ENCODE measurements at places on chromosomes 3 and 15.

DNA sequence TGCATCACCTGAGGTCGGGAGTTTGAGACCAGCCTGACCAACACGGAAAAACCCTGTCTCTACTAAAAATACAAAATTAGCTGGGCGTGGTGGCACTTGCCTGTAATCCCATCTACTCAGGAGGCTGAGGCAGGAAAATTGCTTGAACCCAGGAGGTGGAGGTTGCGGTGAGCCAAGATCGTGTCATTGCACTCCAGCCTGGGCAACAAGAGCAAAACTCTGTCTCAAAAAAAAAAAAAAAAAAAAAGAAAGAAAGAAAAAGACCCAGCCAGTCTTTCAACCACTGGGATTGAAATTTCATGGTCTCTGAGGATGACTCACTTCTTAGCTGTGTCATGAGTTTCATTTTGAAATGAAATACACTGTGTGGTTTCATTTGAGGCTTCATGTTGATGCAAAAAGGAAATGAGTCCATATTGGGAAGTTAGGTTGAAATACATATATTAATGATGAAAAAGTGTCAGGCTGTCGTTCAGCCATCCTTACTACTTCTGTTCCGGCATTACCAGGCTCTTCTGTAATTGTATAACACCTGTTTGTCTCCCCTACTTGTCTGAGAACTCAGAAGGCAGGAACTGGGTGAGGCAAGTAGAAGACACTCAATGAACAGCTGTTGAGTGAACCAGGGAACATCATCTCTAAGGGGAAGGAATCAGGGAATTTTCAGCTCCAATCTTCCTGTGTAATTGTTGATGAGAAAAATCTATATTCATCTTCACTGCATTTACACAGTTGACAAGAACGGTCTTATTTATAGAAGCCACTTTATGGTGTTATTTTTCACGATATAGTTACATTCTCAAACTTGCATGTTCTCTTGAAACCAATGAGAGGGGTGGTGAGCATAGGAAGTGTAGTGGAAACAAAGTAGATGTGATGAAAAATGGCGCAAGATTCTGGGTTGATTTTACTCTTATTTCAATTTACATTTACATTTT, 87.4 kb downstream of the NFKBIZ start:
- DNase-seq, result peak; percentile 78

DNA sequence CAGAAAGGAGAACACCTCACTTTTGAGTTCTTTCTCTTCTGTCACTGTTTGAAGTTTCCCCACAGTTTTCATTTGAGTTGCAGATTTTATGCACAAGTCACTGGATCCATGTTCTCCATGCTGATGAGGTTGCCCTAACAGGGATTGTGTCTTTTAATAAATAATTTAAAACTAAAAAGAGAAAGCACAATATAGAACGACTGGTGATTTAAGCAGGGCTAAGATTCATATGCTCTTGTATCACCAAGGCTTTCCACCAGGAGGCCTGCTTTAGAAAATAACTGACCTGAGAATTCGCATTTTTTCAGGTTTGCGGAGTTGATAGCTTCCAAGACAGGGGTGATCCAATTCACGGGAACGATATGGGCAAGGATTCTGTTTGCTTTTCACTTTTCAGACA, 252.0 kb upstream of the VEPH1 start:
- DNase-seq, result no peak

- no peak for DNase-seq
Measured at GRCh38 chr3:127208483-127209100, 15.7 kb downstream of the PRR23E start.

DNA sequence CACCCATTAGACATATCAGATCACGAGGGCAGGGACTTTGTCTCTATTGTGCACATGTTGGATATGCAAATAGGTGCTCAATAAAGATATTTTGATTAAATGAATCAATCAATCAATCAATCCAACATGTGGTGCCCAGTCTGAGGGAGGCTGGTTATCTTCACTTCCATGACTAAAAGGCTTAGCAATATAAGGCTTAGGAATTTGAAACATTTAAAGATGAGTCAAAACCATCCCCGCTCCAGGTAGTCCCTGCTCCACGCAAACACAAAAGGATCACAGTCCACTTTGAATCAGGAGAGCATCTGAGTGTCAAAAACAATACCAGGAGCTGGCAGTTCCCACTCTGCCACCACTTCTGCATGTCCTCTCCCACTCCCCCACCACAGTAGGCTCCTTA, 25.8 kb upstream of the PRICKLE2 start:
- DNase-seq, result no peak

DNA sequence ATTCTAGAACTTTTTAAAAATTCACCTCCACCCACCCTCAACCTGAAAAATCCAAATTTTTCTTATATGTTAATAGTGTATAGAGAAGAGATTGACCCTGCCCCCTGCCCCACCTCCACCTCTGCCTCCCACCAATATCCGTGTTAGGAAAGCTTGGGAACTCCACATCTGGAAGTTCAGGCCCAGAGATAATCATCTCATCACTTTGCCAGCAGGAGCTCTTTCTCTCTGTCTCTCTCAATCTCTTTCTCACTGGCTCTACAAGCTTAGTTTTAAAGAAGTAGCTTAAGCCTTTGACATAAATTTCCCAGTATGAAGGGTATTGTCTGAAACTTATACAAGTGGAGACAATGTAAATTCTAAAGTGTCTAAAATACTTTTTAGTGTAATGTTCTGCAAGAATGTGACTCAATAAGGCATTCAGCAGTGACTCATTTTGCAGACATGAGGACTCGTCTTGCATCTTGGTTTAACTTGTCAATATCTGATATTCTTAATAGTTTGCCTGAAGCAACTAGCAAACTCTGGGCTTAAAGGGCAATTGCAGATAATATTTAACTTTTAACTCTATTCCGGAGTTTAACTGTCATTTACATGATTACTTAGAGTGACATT, 299.8 kb upstream of the EPHA3 start:
- DNase-seq, result peak; percentile 56

DNA sequence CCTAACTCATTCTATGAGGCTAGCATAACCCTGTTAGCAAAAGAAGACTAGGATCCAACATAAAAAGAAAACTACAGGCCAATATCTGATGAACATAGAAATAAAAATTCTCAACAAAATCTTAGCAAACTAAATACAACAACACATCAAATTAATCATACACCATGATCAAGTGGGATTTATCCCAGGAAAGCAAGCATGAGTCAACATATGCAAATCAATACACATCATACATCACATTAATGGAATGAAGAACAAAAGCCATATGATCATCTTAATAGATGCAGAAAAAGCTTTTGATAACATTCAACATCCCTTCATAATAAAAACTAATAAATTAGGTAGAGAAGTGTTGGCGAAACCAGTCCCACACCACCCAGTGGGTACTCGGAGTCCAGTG, 136.1 kb upstream of the MME start:
- DNase-seq, result no peak

GRCh38 chr3:98952404-98952803, 50.9 kb upstream of the DCBLD2 start:
- no peak for DNase-seq

GRCh38 chr15:74252721-74253120, 16.6 kb downstream of the CCDC33 start:
- DNase-seq, result no peak

DNA sequence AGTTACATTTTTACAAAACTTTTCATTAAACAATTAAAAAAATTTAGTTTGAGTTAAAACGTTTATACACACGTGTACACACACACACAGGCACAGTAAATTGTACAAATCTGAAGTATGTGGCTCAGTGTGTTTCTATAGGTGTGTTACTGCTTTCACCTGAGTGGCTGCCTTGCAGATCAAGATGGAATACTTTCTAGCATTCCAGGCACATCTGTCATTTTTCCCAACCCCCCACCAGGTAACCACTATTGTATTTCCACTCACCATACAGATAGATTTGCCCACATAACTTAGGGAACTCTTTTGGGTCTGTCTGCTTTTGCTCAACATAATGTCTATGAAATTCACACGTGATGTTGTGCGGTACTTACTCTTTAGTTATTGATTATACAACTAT, 141.1 kb downstream of the PTPRG start:
- DNase-seq, result no peak

GRCh38 chr3:141387516-141387915, 19.2 kb downstream of the ZBTB38 start:
- no peak for DNase-seq

DNA sequence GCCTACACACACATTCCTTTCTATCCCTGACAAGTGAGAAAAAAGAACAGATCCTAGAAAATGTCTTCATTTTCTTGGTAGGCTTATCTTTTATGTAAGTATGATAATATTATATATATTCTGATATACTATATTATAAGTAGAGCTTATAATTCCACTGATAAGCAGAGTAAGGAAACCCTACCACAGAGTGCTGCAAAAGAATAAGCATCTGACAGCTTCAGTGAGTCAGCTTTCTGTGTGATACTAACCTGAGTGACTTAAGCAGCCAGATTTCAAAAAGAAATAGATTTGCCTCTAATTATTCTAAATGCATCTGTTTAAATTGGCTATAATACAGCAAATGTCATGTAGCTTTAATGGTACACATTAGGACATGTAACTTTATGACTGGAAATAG, 656.0 kb downstream of the MCTP2 start:
- no peak for DNase-seq

GRCh38 chr3:89787979-89788378, 680.6 kb downstream of the EPHA3 start:
- no peak for DNase-seq

DNA sequence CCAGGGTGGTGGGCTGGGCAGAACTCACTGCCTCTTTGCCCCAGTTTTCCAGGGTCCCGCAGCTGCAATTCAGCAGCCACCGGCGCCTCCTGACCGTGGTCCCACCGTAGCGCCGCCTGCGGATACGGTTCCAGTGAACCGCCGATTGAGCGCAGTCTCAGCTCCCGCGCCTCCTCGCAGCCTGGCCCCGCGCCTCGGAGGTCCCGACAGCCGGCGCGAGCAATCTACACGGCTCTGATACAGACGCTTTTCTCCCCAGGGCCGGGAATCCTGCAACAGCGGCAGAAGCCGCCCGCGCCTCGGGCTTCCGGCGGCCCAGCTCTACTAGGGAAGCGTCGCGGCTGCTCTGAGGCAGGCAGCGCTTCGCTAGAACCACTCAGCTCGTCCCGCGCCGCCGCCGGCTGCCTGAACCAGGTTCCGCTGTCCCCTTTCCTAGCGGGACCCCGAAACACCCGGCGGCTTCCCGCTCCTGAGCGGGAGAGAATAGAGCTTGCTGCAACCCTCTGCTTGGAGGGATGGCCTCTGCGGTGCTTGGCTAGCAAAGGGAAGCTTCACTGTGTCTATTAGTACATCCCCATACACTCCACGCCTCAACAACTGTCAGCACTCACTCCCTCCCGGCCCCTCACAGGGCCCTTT, 3.1 kb downstream of the FOXL2NB start:
- DNase-seq, result peak; percentile 65

- no peak for DNase-seq
Measured at GRCh38 chr15:100049483-100049882, 292.3 kb downstream of the ADAMTS17 start.

GRCh38 chr3:123383091-123384053, 65.5 kb downstream of the ADCY5 start:
- DNase-seq, result peak; percentile 24

- no peak for DNase-seq
Measured at GRCh38 chr3:24985668-24986067, 442.4 kb upstream of the RARB start.

- DNase-seq, result no peak
Measured at GRCh38 chr3:62103531-62103930, 269.8 kb downstream of the FEZF2 start.

- no peak for DNase-seq
Measured at GRCh38 chr15:78681281-78682003, 40.4 kb upstream of the CHRNB4 start.

- no peak for DNase-seq
Measured at GRCh38 chr15:66613743-66614142, 47.9 kb upstream of the LCTL start.

GRCh38 chr3:117786349-117786748, 1076.8 kb downstream of the TUSC7 start:
- peak; percentile 9 for DNase-seq

- DNase-seq, result no peak
Measured at GRCh38 chr3:178271740-178272387, 264.4 kb upstream of the KCNMB2 start.

GRCh38 chr3:79018671-79019136, 749.1 kb downstream of the ROBO1 start:
- DNase-seq, result peak; percentile 73

DNA sequence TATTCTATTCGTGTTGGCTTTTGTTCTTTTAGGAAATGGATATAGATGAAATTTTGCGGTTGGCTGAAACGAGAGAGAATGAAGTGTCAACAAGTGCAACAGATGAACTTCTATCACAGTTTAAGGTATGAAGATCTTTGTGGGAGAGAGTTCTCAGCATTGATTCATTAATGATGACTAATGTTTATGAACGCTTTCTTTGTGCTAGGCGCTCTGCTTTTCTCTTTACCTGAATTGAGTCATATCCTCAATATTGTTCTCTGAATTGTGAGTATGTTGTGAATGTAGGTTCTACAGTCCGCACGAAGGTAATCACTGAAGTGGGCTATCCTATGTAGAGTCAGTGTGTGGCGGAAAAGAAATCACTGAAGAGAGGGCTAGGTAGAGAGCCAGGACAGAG, 81.2 kb downstream of the CHD2 start:
- DNase-seq, result no peak

- no peak for DNase-seq
Measured at GRCh38 chr3:126982126-126982470, 817 bp upstream of the PLXNA1 start.

DNA sequence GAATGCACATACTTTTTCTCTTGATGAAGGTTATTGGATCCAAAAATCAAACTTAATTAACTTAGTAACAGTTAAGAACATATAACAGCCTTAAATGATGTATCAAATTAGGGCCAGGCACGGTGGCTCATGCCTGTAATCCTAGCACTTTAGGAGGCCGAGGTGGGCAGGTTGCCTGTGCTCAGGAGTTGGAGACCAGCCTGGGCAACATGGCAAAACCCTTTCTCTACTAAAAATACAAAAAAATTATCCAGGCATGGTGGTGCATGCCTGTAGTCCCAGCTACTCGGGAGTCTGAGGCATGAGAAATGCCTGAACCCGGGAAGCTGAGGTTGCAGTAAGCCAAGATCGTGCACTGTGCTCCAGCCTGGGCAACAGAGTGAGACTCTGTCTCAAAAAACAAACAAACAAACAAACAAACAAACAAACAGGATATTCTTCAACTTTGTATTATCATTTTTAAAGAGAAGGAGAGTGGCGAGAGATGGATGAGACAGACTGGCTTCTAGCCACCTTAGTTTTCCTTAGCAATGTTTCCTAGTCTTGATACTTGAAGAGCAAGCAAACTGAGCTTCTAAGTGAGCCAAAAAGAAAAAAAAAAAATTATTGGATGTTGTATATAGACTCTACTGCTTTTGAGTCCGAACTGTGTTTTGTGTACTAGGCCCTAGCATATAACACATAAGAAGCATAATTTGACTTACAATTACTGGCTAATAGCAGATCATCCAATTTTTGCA, 13.8 kb downstream of the SPRED1 start:
- no peak for DNase-seq

Data from GM03348 (cell line).